Stimulated activated CD4-positive, alpha-beta T cell treated with anti-CD3 and anti-CD28 coated beads, Interleukin-4, amount 100 ng/mL, for 48 hours (primary cell): ENCODE measurements at places on chromosomes 5 and 9.

GRCh38 chr5:172188893-172189692 lies 1.1 kb upstream of the STK10 start:
- DNase-seq: no peak

DNA sequence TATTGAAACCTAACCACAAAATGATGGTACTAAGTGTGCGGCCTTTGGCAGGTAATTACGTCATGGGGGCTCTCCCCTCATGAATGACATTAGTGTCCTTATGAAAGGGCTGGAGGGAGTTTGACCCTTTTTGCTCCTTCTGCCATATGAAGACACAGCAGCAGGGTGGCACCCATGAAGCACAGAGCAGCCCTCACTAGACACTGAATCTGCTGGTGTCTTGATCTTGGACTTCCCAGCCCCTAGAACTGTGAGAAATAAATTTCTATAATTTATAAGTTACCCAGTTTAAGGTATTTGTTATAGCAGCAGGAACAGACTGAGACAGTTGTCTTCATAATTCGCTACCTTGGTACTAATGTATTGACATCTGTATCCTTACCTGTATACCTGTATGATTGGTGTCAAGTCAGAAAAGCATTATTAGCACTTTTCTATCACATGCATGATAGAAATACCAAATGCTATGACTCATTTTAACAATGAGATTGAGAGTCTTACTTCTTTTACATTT lies 80.4 kb downstream of the GCNT4 start:
- DNase-seq: no peak

- DNase-seq: no peak
Observed at GRCh38 chr5:33806738-33807442, 84.9 kb downstream of the ADAMTS12 start.

- DNase-seq: no peak
Observed at GRCh38 chr9:91815896-91816295, 134.1 kb downstream of the ROR2 start.

DNA sequence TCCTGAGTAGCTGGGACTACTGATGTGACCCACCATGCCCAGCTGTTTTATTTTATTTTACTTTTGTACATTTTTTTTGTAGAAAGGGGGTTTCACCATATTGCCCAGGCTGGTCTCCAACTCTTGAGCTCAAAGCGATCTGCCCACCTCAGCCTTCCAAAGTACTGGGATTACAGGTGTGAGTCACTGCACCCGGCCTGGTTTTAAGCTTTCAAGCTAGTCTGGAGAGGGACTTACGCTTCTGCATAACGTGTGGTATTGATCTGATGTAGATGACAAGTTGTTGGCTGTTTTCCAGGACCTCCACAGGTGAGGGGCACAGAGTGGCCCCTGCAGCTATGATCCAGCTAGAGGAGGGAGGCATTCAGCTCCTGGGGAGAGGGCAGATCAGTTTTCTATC lies 6.8 kb upstream of the CCL21 start:
- no peak for DNase-seq

DNA sequence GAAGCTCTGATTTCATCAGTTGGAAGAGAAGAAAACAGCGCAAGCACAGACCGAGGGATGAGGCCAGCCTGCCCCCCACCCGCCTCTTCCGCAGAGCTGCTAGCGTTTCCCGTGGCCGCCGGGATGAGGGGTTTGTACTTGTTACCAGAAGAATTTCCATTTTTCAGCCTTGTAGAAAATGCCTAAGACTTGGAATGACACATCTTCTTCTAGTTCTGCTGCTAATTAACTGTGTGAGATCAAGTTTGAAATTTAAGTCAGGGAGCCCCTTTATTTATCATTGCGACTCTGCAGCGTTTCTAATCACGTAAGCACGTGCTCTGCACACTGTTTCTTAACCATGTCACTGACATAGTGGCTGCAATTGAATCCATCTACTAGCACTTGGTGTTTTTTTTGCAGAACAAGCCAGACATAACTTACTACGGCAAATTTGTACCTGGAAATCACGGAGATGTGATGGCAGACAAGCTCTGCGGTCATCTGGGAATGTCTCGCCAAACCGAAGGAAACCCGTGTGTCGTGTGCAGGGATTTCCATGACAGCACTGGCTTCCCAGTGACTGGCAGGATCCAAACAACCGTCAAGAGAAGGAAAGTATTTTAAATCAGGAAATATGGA lies 41.8 kb upstream of the ROR2 start:
- no peak for DNase-seq

- DNase-seq: peak; percentile 38
Observed at GRCh38 chr5:343461-344401, 22.2 kb downstream of the AHRR start.

GRCh38 chr9:2012347-2012746 lies 2.8 kb upstream of the SMARCA2 start:
- no peak for DNase-seq

- no peak for DNase-seq
Observed at GRCh38 chr5:54049963-54050362, 260.4 kb downstream of the ARL15 start.

GRCh38 chr5:137179203-137179602 lies 319.9 kb downstream of the SPOCK1 start:
- DNase-seq: no peak

- no peak for DNase-seq
Observed at GRCh38 chr9:79425840-79426239, 145.9 kb upstream of the TLE4 start.

- no peak for DNase-seq
Observed at GRCh38 chr5:83364312-83365299, 106.9 kb upstream of the VCAN start.

DNA sequence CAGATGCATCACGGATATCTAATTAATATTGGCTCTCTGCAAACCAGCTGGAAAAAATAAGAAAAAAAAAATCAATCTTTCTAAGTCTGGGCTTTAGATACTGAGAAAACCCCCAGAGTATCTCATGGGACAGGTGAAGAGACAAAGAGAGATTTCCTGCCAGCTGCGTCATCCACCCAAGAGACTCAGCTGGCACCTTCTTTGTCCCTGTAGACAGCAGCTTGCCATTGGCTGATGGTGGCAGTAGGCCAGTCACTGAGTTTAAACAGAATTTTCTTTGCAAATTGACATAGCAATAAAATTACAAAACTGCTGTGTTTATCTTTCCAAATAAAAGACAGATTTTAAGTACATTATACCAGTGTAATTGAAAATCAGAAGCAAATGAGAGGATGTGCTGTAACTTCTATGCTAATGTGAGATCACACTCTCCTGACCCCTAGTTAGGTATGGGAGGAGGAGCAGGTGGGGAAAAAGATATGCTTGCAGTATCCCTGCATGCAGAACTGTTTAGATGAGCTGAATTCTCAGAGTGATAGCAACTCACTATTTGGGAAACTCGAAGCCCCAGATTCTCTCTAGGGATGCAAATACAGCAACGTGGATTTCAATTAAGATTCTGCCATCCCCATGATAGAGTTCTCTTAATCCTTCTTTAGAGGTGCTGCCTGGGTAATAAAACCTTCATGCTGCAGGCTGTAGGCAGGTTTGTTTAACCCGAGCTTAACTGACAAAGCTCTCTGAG lies 72.2 kb downstream of the NMUR2 start:
- no peak for DNase-seq

DNA sequence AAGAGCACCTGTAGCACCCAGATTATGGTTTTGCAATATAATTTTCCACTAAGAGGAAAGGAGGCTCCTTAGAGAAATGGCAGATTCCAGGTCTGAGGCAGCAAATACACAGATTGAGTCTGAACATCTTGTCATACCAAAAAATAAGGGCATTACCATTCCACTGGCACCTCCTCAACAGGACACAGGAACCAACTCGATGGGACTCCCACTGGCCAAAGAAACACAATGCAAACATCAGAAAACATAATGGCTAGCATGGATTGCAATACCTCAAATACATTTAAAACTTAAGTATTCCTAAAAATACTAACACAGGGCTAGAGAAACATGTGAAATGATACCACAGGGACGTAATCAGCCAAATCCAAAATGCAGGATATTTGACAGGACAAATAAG lies 12.4 kb upstream of the RANBP17 start:
- DNase-seq: no peak

GRCh38 chr9:87067426-87067825 lies 120.1 kb upstream of the GAS1 start:
- DNase-seq: no peak

GRCh38 chr9:105255421-105255820 lies 11.0 kb downstream of the SLC44A1 start:
- DNase-seq: no peak

- no peak for DNase-seq
Observed at GRCh38 chr9:129525656-129526196, 95.2 kb downstream of the C9orf50 start.

GRCh38 chr9:92480986-92481633 lies 1.2 kb downstream of the ASPN start:
- no peak for DNase-seq

DNA sequence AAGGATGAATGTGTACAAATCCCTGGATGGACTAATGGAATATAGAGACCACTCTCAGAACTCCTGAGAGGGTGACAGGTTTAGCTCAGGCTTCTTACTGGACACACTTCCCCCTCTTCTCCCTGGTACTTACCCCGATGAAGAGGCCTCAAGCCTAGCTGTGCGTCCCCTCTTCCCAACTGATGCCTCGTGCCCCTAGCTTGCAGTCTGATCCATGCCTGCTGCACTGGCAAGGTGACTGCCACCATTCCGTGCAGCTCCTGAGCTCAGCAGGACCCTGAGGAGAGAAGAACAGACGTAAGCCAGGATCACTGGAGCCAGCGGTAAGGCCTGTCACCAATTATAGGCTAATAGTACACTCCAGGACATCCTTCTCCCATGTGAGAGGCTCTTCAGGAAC lies 5.5 kb upstream of the STOML2 start:
- DNase-seq: no peak

DNA sequence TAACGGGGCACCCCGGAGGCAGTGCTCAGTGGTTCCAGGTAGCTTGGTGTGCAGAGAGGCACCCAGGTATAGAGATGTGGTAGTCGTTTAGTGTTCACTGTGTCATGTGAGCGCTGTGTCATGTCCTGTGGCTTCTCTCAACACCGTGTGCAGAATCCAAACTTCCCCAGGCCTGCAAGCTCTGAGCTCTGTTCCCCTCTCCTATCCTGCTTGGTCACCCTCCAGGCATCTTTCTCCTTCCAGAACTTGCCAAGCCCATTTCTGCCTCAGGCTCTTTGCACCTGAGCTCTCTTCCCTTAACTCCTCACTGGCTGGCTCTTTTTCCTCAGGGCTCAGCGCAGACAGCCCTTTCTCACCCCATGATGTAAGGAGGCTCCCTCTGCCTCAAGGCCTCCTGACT lies 64.8 kb downstream of the CARTPT start:
- no peak for DNase-seq

DNA sequence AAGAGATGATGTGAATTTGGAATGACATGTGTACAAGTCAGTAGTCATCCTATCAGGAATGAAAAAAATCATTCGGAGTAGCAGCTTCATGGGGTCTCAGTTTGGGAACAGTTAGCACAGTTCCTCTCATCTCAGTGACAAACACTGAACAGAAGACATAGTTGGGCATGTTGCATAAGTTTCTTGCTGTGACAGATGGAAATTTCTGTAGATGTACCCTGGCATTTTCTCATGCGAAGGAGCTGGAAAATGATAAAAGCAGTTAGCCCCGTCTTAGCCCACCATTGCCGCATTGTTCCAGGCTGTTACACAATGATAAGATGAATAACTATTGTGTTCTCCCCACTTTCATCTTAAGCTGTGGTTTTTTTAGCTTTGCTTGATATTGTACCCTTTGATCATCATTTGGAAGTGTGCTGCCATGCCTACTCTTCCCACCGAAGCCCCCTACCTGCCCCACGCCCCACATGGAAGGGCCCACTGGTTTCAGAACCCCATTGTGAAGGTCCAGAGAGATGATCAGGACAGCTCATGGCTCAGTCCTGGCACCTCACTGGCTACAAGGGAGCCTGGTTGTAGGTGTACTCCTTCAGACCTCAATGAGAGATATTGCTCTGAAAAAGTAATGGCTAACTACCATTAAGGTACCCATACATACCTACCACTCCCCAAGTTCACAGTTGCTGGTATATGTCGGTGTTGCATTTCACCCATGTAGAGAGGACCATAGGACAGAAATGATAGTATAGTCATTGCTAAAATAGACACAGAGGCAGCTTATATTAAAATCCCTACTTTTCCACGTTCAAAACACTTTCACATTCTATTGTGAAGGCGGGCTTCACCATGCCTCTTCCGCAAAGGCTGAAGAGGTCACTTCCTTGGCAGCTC lies 38.8 kb downstream of the SFXN1 start:
- DNase-seq: no peak

DNA sequence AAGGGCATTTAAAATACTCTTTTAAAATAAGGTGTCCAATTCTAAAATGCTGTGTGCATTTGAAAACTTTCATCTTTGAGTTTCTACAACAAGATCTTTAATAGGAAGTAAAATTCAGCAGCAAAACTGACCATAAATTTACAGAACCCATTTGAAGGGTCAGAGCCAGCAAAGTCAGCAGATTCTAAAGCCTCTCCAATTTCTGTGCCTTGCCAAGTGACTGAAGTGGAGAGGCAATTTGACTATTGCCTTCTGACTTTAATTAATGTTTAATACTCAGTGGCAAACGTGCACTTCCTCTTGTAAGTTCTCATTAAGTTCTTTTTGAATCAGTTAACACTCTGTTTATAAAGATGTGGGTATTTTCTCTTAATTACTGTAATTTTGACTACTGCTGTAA lies 155.2 kb downstream of the BAAT start:
- DNase-seq: no peak

- no peak for DNase-seq
Observed at GRCh38 chr5:138831703-138832102, 43.4 kb downstream of the LRRTM2 start.

DNA sequence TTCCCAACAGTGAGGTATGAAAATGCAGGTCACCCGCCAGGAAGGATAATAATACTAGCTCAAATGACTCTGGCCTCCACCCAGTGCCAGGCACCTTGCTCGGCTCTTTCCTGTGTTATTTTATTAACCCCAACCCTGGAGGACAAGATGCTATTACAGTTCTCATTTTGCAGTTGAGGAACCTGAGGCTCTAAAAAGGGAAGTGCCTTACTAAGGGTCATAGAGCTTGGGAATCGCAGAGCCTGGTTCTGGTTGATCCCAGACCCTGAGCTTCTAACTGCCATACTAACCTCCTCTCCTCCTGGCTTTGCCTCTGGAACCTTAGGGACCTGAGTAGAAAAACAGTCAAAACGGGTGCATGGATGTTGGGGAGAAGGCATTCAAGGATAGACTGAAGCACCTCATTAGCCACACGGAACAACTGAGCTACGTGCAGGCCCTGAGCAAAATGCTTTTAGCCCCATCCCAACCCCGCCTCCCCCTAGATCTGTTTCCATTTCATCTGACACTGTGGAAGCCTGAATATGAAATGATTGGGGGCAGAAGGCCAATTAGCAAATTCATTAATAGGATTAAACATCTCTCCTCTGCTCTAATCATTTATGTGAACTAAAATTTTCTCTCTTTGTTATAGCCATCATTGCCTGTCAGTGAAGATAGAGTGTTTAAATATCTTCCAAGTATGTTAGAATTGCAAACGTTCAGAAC lies 7.9 kb downstream of the KCNIP1 start:
- DNase-seq: no peak

DNA sequence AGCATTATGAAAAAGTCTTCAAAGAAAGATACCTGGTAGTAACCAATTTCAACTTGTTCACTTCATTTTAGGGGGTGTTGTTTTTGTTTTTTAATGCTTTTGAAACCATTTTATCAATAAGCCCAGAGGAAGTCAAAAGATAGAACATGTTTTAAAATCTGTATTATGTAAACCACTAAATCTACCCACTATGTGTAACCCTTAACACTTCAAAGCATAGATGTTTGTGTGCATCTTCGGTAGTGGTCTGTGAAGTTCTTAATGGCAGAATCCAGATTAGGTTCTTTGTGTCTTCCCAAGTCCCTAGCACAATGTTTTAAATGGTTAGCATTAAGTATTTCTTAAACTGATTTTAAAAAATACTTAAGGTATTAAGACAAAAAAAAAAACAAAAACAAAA lies 6.3 kb downstream of the PLAA start:
- DNase-seq: no peak
